ENCODE measurements at places on chromosomes 6 and 20. TPM values are rescaled to one million over a fixed set of nuclear protein-coding genes. Genes with fewer than 3 reads are reported as not detected.

DNA sequence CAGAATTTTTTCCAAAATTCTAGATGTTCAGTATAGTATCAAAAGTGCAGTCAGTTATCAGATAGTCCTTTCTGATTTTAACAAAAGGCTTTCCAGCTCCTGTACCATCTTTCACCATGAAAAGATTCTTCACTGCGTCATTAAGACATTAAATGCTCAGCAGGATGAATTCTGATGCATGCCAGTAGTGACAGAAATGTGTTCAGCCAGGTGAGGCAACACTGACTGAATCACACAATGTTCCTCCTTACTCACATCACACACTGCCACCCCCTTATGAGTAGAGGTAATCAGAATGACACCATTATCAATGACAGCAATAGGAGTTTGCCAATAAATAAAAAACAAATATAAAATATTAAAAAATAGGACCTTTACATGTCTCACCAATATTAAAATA lies 426.6 kb upstream of the PLCB4 start:
- no peak for DNase-seq

- DNase-seq: no peak
These were observed 744.2 kb downstream of the MAFB start for GRCh38 chr20:39944861-39945260.

DNA sequence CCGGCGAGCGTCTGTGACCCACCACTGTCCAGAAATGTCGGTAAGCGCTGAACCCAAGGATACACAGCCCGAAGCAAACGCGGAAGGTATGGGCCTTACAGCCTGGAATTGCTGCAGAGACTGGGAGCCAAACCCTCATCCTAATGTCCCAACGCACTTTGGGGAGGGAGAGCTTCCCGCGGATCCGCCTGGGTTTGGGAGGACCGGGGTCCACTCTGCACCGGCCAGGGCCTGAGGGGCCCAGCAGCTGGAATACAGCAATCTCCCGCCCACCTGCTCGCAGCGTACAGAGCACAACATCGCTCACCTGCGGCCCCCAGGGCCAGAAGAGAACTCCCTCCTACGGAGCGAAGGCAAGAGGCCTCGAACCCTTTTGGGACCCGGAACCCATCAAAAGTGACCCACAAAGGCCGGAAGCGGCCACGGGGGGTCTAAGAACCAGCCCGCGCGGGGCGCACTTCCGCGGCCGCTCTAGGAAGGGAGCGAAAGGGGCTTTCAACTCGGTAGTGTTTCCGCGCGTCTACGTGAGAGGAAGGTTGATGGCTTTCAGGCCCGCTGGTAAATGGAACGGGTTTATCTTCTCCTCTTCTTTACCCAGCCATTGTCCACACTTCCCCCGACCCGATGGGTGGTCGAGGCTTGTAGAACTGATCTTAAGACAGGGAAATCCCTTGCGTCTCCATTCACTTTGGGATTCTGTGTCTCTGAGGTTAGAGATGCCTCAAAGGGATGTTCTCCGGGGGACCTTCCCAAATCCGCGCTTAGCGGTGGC lies at the start of gene ZSCAN12:
ZSCAN12 (minus strand) TSS at position 398 of the 772 bp plus-strand sequence. CDS start 1,342 bp downstream, outside the sequence.
- peak; percentile 94 for DNase-seq

- no peak for DNase-seq
These were observed 8.4 kb upstream of the ZBTB24 start for GRCh38 chr6:109491207-109491938.

DNA sequence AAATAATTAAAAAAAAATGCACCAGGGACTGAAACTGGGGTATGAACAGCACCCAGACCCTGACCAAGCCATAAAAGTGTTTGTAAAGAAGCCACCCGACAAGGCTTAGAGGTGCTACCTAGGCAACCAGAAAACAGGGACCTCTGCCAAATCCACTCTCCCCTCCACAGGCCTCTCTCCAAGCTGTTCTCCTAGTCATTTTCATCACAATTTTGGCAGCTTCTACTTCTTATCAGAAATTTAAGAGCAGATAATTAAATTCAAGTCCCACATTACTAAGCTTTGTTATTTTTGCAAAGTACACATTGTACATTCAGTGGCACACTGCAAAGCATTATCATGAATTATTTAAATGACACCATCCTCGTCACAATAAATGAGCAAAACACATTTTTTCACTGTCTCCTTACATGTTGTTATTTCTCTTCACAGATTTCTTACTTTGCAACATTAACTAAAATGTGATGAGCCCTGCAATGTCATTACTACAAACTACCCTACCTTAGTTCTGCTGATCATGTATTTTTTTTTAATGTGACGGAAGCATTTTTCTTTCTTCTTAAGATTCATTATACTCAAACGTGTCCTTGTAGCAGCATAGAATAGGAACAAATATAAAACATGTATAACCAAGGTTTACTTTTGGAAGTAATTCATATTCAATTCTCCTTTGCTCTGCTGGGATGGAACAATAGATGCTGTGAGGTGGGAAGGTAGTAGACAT lies 38.1 kb downstream of the ECT2L start:
- DNase-seq: peak; percentile 78

DNA sequence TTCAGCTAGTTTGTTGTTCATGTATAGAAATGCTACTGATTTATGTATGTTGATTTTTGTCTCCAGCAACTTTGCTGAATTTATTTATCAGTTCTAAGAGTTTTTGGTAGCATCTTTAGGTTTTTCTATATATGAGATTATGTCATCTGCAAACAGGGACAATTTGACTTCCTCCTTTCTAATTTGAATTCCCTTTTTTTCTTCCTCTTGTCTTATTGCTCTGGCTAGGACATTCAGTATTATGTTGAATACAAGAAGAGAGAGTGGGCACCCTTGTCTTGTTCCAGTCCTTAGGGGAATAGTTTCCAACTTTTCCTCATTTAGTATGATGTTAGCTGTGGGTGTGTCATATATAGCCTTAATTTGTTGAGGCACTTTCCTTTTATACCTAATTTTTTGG lies 58.2 kb downstream of the CDH26 start:
- DNase-seq: no peak

The PPP2R5D gene
- polyA plus RNA-seq: 21.8 TPM

The ZNF334 gene
- polyA plus RNA-seq: 3.7 TPM

The GTSF1L gene
- polyA plus RNA-seq: not detected

The MICB gene
- 1.5 TPM for polyA plus RNA-seq
